NCI-H1105 treated with DMSO at 0.1 percent for 48 hours (cell line): ENCODE measurements at places on chromosomes 4 and X.

- DNase-seq, result no peak
Observed at GRCh38 chrX:153634236-153634635, 12.8 kb upstream of the DUSP9 start.

- DNase-seq, result no peak
Observed at GRCh38 chr4:7933651-7934510, 5.8 kb downstream of the AFAP1 start.

- no peak for DNase-seq
Observed at GRCh38 chr4:118758293-118758692, 73.1 kb downstream of the METTL14 start.

DNA sequence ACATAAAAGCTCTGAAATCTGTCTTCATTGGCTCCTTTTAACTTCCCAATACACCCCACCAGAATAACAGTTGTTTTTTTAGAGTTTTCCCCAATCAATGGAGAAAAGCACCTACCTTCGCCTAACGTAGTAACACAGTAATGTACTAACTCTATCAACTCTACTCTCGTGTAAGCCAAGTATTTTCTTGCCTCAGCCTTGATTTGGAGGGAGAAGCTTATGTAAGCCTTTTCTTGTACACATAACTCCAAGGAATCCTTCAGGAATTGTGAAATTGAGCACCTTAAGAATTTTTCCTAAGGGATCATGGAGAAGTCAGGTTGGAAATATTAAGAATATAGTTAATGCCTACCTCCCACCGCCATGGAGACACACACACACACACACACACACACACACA lies 181.2 kb downstream of the RAPGEF2 start:
- DNase-seq, result no peak

DNA sequence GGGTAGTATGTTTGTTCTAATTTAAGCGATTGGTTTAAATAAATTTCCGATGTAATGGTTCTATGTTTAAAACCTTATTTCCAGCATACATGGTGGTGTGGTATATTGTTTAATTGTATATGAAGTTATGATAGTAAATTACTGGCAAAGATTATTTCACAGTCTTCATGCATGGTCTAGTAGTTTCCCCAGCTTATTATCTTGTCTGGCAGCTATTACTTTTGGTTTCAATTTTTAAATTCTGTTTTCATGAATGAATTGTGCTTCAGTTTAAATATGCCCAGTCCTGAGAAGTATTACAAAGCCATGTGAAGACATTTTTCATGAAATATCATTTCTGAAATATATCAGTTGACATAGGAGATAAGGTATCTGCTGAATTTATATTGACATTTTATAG lies 6.3 kb downstream of the ALG13 start:
- no peak for DNase-seq

DNA sequence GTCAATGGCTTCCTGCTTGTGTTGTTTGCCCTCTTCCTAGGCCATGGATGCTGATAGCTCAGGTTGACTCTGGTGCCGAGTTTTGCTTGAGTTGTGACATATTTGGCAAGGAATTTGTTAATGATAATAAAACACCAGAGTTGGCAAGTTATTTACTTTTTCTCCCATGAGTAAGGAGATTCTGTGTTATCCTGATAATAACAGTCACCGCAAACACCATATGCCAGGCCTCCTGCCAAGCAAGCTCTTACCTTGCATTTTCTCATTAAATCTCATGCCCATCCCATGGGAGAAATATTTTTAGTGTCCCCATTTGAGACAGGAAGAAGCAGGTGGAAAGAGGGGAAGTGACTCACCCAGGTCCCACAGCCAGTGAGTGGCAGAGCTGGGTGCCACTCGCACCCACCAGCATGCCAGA lies 67.4 kb upstream of the CLCN4 start:
- DNase-seq, result no peak

DNA sequence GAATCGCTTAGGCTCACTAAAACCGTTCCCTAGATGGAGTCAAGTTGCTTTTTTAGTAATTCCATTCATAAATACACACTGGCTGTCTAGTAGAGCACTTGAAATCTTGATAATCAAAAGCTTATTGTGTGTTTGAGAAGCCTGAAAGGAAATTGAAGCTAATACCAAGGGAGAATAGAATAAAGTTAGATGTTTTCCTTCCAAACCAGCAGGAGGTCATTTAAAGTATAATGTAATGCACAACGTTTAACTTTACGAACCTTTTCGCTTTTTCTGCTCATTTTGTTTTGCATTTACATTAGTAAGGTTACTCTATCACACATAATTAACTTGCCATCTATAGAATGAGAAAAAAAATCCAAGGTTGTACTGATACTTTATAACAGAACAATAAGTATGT lies 440.9 kb downstream of the NKX6-1 start:
- no peak for DNase-seq

- DNase-seq, result no peak
Observed at GRCh38 chr4:136078976-136079375, 1453.3 kb downstream of the PCDH18 start.
